ENCODE measurements at places on chromosomes 4 and X. TPM values are rescaled to one million over a fixed set of nuclear protein-coding genes. Genes with fewer than 3 reads are reported as not detected.

- H3K4me1 ChIP-seq = no peaks in the 10 kb centered on the region
- H3K36me3 ChIP-seq = no peaks in the 10 kb centered on the region
- no peak overlapping the region for H3K27ac ChIP-seq
Measured at GRCh38 chrX:101460669-101461068, 24.6 kb upstream of the ARMCX4 start.

DNA sequence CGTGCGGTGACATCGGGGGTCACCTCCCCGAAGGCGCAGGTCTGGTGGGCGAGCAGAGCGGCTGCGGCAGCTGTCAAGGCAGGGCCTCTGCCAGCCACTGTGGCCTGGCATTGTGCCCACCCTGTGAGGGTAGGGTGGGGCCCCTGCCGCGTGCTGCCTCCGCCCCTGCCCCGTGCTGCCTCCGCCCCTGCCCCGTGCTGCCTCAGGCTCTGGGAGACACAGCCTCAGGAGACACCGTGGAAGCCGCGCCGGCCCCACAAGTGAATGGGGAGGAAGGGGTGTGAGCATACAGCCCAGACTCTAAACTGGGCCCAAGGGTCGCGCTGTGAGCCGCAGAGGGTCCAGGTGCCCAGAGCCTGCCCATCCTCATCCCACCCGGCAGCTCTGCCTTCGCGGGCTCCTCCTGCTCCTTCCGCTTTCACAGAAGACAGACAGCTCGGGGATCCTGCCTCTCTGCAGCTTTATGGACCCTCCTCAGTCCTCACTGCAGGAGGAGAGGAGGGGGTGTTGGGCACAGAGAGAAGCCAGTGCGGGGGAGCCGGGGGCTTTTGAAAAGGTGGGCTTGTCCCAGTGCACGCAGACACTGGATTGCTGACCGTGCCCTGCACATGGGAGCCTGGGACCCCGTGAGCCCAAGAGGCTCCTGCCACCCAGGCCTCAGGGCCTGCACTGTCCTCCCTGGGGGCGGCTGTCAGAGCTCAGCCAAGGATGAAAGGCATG is 27.4 kb downstream of the PCGF3 start:
- H3K27ac ChIP-seq = no peak overlapping the region
- DNase-seq = no peak
- no peaks in the 10 kb centered on the region for H3K4me1 ChIP-seq
- H3K27me3 ChIP-seq = no peaks in the 10 kb centered on the region
- no peak overlapping the region for H3K4me3 ChIP-seq

DNA sequence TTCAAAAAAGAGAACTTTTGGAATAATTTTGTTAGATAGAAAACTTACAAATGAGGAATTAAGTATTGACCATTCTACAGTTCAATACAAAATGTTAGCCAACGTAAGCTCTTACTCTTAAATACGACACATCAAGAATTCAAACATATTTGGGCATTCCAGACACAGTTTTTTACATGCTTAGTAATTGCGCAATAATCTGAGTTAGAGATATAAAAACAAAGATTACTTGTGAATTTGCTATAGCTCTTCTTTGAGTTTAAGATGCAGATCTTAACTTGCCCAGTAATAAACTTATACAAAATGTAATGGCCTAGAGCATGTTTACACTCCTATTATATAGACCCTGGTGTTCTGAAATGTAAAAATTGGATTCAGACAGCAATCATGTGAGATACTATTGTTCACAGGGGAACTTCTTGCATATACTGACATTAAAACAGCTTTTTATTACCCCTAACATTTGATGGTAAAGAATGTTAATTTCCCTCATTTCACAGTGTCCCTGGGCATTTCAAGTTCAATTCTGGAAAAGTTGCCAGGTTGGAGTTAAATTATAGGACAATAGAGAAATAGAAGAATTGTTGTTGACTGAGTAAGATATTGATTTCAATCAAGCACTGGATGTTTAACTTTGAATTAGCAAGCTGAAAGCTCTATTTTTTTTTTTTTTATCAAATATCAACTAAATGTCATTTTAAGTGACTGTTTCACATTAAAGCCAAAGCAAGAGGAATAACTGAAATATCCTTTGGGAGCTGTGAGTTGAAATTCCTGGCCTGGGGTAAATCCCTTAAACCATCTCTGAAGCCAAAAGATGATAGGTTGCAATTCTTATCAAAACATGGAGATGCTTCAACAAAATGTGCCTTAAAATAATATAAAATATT is 910 bp downstream of the HPGDS start:
- no peak overlapping the region for H3K4me3 ChIP-seq
- no peaks in the 10 kb centered on the region for H3K36me3 ChIP-seq
- H3K27ac ChIP-seq = no peak overlapping the region
- no peak for DNase-seq

DUX4 gene
- total RNA-seq = not detected

DNA sequence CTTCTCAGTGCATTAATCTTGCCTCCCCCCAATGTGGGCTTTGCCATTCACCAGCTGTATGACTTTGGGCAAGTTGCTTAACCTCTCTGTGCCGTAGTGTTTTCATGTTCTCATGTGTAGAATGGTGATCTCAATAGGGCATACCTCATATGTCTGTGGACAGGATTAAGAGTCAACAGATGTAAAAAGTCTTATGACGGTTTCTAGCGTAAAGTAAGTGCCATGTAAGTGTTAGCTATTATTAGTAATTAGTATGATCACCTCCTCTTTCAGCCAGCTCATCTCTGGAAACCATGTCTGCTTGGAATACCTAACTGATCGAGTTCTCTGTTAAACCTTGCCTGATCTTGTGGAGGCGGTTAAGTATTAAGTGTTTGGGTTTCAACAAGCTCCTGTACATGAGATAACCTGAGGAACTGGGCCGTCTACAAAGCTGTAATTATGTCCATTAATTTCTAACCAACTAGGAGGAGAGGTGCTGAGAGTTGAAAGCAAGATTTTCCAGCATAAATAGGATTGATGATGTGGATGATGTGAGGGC is 66.3 kb downstream of the TSC22D3 start:
- H3K4me1 ChIP-seq = peaks cover 9% of the 10 kb centered on the region
- no peaks in the 10 kb centered on the region for H3K27me3 ChIP-seq
- no peak overlapping the region for H3K4me3 ChIP-seq
- H3K27ac ChIP-seq = peak overlapping the region; percentile 7
- peaks cover 8% of the 10 kb centered on the region for H3K36me3 ChIP-seq
- no peak for DNase-seq

DNA sequence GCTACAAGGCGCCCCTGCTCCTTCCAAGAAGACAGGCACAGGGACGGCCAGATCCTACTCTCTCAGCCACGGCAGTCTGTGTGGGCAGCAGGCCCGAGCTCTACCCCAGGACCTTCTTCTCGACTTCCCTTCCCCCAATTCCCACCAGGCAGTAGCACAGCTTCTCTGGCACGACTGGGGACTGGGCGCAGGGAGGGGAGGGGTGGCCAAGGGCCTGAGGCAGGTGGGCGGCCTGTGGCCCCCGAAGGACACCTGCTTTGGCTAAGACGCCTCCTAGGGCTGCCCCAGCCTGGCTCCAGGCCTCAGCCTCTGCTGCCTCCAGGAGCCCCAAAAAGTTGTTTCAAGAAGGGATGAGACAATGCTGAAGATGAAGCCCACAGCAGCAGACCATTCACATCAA is 24.2 kb upstream of the IRF2 start:
- no peaks in the 10 kb centered on the region for H3K4me1 ChIP-seq
- H3K36me3 ChIP-seq = no peaks in the 10 kb centered on the region
- H3K27ac ChIP-seq = no peak overlapping the region
